NCI-H82 (cell line): ENCODE measurements at places on chromosomes 4 and X.

GRCh38 chr4:31204874-31205273 is 484.7 kb downstream of the PCDH7 start:
- peak; percentile 72 for DNase-seq

GRCh38 chr4:148780426-148781005 is 338.3 kb upstream of the NR3C2 start:
- DNase-seq: no peak

GRCh38 chr4:3239303-3239702 is 9.7 kb upstream of the MSANTD1 start:
- no peak for DNase-seq

- DNase-seq: no peak
Measured at GRCh38 chr4:80243274-80244018, 23.0 kb upstream of the FGF5 start.

GRCh38 chr4:108635070-108635655 is 14.8 kb downstream of the RPL34 start:
- no peak for DNase-seq

DNA sequence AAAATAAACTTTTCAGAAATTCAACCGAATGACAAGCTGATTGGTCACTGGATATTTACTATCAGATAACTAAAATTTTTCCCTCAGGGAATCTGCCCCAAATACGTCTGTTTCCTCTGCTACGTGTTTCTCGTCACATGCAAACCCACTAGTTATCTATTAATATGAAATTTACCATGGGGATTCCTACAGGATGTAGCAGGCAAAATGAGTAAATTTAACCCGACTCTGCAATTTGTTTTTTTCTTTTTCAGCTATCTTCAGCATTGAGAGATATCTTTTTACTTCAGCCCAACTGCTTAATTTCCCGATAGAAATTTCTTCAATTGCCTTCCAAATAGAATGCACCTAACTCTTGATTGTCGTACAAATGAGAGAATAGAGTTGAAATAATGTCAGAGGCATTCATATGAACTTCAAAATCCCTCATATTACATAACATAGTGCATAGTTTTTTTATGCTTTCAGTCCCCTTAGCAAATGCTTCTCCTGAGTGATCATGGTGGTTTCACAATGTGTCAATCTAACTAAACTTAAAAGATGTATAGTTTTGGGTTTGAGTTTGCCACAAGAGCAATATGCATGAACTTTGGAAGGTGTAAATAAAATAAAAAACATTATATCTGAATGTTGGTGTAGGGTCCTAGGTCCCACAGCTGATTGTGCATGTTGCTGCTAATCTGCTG is 913.1 kb upstream of the GRIA3 start:
- no peak for DNase-seq

DNA sequence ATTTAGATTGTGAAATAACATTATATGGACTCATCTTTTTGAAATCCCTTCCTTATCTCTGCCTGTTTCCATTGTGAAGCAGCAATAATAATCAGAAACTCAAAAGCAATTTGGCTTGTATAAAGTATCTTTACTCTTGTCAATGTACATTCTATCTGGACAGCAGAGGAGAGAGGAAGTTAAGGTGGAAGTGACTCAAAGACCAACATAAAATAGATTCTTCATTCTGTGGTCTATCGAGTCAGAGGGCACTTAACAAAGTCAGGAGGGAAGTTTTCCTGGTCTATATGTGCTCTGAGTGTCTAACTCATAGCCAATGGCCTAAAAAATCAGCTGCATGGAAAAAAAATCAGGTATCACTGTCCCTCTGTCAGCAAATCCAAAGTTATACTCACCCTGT is 155.5 kb downstream of the EMCN start:
- no peak for DNase-seq

DNA sequence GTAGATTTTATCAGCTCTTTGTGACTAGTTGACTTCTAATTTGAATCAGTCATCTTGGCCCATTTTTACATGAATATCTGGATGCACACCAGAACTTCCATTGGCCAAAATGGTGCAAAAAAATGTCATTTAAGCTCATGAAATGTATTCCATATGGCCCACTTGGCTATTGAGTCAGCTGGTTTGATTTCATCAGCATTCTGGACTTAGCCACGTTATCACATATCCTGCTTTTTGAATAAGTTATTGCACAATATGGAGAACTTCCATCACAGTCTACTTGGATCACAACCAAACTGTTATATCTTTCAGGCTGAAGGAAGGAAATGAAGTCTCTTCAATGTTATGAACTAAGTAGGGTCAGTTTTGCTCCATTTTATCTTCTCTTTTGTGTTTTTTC is 640.6 kb downstream of the PCDH7 start:
- DNase-seq: no peak
